ENCODE measurements at places on chromosomes 3 and 15.

- DNase-seq, result no peak
These were observed 48.1 kb downstream of the RAB11A start for GRCh38 chr15:65917407-65917756.

GRCh38 chr15:88535100-88535499 is 11.4 kb downstream of the DET1 start:
- no peak for DNase-seq

DNA sequence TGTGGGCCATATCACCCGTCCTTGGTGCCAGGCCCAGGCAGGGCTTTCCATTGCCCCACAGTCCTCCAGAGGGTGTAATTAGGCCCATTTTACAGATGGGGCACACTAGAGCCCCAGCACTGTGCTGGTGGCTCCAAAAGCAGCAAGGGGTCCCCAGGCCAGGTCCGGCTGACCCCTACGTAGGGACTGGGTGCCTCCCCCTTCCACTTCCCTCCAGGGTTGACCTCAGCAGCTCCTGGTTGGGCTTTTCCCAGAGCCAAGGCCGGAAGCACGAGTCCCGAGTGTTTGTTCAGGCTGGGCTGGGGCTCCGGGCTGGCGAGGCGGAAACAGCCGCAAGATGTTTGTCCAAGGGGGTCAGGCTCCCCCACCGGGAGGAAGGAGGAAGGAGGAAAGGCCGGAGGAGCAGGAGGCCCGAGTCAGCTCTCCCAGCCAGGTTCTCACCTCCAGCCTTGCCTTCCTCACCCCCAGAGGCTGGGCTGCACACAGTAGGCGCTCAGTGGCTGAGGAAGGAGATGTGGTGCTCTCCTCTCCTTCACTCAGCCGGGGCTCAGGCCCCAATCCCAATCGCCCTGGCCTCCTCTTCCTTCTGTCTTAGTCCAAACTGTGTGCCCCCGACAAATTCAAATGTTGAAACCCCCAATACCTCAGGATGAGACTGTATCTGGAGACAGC is 17.1 kb upstream of the PLXND1 start:
- DNase-seq, result no peak

DNA sequence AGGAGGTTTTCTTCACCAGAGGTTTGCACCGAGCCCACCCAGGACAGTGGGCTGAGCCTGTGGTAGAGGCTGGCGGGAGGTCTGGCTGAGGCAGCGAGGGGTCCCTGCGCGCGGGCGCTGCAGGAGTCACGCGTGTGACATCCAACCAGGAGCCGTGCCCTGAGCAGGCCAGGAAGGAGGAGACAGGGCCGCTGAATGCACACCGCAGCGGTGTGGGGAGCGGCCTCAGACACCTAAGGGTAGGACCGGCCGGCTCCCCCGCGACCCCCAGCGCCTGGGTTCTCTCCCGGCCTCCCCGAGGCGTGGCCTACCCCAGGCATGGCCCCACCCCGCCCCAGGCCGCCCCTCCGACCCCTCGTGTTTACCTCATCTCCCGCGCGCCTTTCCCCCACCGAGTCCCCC is 412 bp downstream of the SLC41A3 start:
- no peak for DNase-seq

Data from right lung (tissue), 10 donors.